ENCODE measurements at places on chromosomes 7 and 10.

GRCh38 chr7:143041346-143041745 lies 10.8 kb upstream of the OR6V1 start:
- DNase-seq = no peak

- no peak for DNase-seq
Observed at GRCh38 chr10:60194421-60194820, 195.3 kb downstream of the ANK3 start.

- DNase-seq = no peak
Observed at GRCh38 chr10:117431160-117431559, 55.9 kb upstream of the PDZD8 start.

- no peak for DNase-seq
Observed at GRCh38 chr7:110568932-110569331, 522.0 kb upstream of the LRRN3 start.

DNA sequence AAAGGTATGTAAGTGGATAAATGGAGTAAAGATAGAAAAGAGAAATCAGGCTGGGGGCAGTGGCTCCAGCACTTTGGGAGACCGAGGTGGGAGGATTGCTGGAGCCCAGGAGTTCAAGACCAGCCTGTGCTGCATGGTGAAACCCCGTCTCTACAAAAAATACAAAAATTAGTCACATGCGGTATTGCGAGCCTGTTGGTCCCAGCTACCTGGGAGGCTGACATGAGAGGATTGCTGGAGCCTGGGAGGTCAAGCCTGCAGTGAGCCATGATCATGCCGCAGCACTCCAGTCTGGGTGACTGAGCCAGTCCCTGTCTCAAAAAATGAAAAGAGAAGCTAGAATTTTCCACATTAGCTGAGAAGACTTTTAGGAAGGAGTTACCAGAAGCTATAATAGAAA lies 14.8 kb downstream of the LCOR start:
- no peak for DNase-seq

DNA sequence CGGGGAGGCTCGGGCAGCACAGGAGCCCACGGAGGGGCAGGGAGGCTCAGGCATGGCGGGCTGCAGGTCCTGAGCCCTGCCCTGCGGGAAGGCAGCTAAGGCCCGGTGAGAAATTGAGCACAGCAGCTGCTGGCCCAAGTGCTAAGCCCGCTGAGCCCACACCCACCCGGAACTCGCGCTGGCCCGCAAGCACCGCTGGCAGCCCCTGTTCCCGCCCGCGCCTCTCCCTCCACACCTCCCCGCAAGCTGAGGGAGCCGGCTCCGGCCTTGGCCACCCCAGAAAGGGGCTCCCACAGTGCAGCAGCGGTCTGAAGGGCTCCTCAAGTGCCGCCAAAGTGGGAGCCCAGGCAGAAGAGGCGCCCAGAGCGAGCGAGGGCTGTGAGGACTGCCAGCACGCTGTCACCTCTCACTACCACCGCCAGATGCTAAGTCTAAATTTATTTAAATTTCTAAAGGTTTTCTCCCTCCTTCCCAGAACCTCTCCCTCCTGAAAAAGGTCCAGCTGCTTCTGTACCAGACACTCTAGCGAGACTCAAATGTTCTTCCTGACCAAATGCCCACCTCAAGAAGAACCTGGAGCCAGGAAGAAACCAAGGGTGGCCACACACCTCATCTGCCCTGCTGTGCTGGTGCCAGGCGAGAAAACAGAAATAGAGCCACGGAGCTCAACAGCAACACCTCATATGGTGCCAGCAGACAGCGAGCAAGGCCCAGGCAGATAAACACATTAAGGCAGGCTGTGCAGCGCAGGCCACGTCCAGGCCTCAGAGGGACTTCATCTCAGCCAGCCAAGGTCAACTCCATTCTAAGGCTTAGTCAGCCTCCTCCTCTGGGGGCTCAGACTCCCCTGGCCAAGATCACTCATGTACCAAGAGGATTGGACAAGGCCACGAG lies 47.0 kb downstream of the KCNMA1 start:
- no peak for DNase-seq

- DNase-seq = peak; percentile 82
Observed at GRCh38 chr7:2478399-2478785, 2.2 kb upstream of the GRIFIN start.

- no peak for DNase-seq
Observed at GRCh38 chr7:115779561-115779960, 251.0 kb downstream of the TFEC start.

DNA sequence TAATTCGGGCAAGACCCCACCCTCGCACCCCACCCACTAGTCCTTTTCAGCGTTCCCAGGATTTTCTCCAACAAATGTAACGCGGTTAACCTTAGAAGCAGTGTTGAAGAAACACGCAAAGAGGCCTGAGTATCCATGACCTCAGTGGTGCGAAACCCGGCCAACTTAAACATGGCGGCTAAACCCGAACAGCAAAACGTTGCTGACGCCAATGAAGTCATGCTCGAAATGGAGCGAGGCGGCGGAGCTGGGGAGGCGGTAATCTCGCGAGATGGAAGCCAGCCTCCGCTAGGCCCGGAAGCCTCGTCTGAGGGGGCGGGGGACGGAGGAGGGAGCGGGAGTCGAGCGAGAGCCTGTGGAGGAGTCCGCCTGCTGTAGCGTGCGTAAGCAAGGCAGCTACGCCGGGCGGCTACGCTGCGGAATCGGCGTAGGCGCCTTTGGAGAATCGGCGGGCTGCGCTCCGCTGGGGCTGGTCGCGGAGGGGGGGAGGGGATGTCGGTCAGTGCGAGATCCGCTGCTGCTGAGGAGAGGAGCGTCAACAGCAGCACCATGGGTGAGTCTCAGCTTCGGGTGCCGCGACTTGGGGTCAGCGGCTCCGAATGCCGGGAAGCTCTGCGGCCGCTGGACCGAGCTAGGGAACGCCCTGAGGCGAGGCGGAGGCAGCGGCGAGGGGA lies at the start of gene SEPTIN7:
Gene SEPTIN7 (plus strand): TSS at position 340 of the 674 bp plus-strand sequence. CDS start 153 bp downstream, at position 493.
- peak; percentile 99 for DNase-seq

DNA sequence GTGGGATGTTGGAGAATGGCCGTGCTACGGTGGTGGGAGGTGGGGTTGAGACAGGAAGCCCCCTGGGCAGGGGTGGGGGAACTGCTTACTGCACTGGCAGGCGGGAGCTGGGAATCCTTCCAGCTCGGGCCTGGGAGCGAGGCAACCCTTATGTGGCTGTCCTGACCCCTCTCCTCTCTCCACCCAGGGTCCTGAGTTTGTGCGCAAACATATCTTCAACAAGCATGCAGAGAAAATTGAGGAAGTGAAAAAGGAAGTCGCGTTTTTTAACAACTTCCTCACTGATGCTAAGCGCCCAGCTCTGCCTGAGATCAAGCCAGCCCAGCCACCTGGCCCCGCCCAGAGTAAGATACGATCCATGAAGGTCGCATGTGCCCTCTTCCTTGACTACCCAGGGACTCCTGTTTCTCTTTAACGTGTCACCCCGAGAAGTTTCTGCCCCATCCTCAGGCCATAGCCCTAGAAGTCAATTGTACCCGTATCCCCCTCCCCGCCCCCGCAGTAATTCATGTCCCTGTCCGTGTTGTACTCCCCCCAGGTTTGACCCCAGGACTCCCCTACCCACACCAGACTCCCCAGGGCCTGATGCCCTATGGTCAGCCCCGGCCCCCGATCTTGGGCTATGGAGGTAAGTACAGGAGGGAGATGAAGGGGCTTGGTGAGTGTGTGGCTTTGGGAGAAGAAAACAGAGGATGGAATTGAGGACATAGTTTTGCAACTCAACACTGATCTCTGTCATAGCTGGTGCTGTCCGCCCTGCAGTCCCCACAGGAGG lies 1.8 kb downstream of the UFSP1 start:
- no peak for DNase-seq

- no peak for DNase-seq
Observed at GRCh38 chr7:20301311-20301939, 29.3 kb upstream of the ITGB8 start.

Measured in left ventricle myocardium superior (tissue), 1 donor.